Activated CD4-positive, CD25-positive, alpha-beta regulatory T cell treated with anti-CD3 and anti-CD28 coated beads, Interleukin-2, amount 50 U/mL, for 16 hours (primary cell): ENCODE measurements at places on chromosomes 2 and 18.

DNA sequence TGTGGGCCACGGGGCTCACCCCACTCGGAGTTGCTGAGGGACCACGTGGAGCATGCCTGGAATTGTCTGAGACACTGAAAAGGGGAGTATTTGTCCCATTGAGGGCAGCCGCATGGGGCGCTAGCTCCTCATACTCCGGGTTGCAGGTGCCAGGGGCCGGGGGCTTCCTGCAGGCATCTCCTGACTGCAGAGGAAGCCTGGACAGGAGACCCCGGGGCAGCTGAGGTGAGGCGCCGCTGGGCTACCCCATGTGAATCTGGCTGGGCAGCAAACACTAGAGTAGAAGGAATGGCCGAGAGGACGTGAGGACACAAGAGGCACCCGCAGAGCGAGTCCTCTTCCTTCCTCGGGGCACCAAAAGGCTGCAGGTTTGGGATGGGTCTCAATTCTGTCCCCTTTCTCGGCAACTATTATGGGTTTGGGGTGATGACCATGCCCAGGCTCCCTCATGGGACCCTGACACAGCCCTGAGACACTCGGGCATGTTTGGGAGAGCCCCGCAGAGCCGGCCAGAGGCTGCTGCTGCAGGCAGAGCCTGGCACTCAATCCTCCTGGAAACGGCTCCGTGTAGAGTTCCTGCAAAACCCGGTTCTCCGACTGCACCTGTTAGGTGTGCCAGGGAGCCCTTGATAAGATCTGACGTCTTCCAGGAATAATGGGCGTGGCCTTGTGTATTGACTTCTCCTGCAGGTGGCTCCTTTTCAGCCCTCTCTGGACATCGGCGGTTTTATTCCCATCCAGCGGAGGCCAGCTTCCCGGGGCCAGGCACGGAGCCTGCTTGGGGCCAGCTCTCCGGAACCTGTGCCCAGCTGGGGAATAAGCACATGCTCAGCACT is 77.0 kb downstream of the CTIF start:
- no peak for DNase-seq

DNA sequence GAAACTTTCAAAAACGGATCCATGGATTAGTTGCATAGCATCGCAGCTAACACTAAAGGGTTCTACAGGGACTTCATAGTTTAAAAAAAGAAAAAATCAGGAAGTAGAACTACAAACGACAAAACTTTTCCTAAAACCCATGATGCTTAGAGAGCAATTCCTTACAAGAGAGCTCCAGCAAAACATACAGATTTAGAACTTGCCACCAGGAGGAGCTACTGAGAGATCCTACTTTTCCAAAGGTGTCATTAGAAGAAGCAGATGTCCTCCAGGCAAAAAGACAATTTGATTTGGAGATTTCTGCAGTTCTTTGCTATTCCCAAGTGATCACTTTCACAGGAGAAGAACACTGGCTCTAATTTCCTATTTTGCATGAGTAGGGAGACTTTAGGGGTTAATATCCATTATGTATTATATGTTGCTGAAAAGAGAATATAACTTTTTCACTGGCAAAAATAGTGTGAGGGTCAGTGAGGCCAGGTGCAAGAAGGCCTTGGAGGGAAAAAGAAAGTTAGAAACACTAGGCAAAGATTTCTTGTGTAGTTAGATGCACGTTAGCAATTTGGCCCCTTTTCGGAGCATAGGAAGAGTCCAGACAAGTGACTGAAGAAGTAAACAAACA is 436.2 kb downstream of the SUCLG1 start:
- no peak for DNase-seq

DNA sequence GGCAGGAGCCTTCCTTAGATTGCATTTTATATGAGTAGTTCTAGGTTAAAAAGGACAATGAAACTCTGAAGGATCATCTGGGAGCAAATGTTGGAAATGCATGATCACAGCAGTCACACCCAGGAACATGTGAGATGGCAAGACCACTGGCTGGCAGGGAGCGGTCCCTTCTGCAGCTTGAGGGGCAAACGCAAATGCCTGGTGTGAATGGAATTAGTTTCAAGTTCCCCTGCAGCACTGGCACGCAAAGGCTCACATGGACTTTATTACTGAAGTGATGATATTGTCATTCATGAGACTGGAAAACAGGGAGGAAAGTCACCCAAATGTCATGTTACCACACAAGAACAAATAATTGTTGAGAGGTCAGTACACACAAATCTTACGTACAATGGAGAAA is 223.3 kb downstream of the FBXO15 start:
- no peak for DNase-seq

GRCh38 chr2:27814758-27815157 is 43.2 kb downstream of the MRPL33 start:
- DNase-seq: no peak

DNA sequence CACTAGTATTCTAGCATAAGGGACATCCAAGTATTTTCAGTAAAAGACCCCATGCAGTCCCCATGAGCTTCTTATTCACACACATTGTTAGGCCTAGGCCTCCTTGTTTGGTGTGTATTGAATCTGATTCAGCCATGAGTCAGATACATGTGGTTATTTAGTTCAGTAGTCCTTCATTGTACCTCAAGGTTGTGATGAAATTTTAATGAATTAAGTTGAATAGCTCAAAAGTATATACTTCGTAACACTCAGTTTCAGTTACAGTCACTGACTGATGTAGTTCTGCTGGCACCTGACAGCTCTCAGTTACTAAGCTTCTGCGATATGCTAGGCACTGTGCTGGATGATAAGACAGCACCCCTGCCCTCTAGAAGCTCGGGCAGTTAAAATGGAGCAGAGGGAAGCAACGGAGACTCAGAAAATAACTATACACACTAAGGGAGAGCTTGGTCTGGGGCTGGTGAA is 86.4 kb downstream of the XRCC5 start:
- no peak for DNase-seq
